Chondrocyte (in vitro differentiated cells): ENCODE measurements at places on chromosomes 4 and X.

- no peak for DNase-seq
Measured at GRCh38 chrX:110399497-110399896, 40.8 kb downstream of the RTL9 start.

- DNase-seq, result no peak
Measured at GRCh38 chr4:60042941-60043340, 1157.2 kb upstream of the ADGRL3 start.

GRCh38 chr4:161577579-161578301 is 586.1 kb downstream of the FSTL5 start:
- DNase-seq, result no peak

GRCh38 chr4:123390846-123391456 is 5.6 kb upstream of the SPRY1 start:
- no peak for DNase-seq

DNA sequence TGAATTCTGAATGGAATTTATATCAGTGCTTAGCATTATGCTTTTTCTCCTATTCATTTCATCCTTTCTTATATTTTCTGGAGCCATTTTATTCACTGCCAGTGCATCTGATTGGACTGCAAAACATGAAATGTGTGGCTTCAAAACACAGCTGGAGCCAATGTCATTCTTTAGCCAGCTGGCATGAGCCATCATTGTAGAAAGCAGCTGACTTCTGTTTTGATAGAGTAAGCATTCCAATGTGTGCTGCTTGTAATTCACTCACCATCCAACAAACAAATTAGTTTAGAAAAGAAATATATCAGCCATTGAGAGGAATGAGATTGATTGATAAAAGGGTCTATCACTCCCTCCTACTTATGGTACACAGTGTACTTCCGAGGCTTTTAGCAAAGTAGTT is 2616.0 kb downstream of the ARAP2 start:
- DNase-seq, result no peak

GRCh38 chrX:9456250-9457074 is 8.4 kb upstream of the TBL1X start:
- DNase-seq, result no peak

- DNase-seq, result no peak
Measured at GRCh38 chr4:94506822-94507221, 55.1 kb downstream of the PDLIM5 start.

DNA sequence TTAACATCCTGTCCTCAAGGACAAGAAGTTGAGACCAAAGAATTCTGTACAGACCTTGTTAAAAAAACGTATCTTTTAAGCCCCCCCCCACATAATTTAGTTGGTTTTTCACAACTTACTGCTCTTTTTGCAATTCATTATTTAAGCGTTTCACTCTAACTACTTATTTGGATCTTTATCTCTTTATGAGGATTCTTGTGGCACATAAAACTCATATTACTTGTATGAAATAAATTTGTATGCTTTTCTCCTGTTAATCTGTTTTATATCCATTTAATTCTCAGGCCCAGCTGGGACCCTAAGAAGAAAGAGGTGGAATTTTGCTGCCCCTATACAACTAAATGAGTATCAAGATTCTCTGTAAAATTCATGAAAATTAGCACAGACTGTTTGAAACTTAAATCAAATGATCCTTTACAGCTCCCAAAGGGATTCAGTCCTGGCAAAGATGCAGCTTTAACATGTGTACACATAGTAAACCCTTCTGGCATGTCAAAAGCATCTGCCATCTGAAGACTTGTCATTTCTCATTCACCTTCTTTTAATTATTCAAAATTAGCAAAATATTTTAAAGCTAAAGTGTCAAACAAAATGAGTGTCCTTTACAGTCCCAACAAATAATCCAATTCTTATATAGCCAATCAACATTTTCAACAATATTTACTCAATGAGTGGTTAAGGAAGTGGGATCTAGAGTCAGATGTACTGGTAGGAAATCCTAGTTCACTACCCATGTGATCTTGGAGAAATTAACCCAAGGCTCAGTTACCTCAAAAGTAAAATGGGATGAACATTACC is 17.7 kb downstream of the ARAP2 start:
- DNase-seq, result no peak
